ENCODE measurements at places on chromosomes 1 and 21.

DNA sequence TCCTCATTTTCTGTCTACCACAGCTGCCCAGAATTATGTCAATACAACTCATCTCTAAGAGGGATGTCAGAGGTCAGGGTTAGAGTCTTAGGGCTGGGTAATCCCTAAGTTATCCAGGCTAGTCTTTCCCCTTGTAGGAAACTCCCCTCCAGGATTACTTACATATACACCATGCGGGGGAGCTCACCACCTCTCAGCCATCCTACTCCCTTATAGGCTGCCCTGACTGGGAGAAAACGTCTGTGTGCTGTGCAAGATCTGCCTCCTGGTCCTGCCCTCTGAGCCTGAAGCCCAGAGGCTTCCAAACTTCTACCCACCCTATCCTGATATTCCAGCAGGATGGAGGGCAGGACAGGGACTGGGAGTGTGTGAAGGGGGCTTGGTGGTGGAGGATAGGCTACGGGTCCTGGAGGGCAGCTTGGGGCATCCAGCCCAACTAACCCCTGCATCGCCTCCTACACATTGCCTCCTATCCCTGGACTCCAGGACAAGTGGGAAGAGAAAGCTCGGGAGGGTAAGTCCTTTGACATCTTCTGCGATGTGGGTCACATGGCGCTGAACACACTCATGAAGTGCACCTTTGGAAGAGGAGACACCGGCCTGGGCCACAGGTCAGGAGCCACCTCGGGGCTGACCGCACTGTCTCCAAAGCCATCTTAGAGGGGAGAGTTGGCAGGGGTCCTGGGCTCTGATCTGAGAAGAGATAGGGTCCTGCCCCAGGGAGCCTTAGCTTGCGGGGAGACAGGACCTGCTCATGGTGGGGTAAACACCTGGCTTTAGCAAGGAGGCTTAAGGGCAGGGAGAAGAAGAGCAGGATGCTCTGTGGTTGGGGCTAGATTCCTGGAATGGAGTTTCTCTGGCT, 14.4 kb downstream of the CYP4B1 start:
- DNase-seq, result no peak

GRCh38 chr1:109805486-109806165, 41.9 kb upstream of the EPS8L3 start:
- DNase-seq, result no peak

DNA sequence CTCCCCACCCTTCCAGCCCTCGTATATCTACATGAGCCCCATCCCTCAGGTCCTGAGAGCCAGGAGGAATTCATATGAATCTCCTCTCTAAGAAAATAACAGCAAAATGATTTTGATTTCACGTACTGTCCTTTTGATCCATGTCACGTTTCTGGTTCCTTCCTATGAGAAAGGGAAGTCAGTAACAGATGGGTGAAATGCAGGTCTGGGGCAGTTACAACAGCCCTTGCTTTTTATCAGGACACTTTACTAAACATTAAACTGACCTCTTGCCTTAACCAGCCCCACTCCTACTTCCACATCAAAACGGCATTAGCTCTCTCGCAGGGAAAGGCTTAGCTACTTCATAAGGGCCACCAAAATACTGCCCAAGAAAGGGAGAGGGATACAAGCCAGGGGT, 59.0 kb downstream of the SPATA46 start:
- no peak for DNase-seq

- DNase-seq, result no peak
Observed at GRCh38 chr1:110200666-110201065, 9.4 kb upstream of the KCNC4 start.

GRCh38 chr1:46333300-46334029, 7.1 kb upstream of the NSUN4 start:
- no peak for DNase-seq

GRCh38 chr1:171191992-171192391, 6.9 kb downstream of the FMO2 start:
- DNase-seq, result no peak

GRCh38 chr1:247435759-247436147, 19.8 kb downstream of the NLRP3 start:
- no peak for DNase-seq

DNA sequence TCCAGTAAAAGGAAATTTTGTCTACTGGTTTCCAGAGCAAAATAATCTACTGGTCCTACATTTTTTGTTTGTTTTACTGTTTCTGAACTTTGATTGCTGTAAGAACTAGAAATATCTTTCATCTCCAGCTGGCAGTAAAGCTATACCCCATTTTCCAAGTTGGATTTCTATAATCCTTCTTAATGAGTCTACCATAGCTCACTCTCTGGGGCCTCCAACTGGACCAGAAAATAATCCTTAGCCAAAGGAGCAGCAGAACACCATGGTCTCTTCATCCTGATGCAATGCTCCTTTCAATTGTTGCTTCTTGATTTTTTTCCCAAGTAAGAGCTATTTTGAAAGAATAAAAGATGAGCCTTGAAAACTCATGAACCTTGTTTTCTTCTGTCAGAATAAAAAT, 110.0 kb upstream of the COL11A1 start:
- no peak for DNase-seq

DNA sequence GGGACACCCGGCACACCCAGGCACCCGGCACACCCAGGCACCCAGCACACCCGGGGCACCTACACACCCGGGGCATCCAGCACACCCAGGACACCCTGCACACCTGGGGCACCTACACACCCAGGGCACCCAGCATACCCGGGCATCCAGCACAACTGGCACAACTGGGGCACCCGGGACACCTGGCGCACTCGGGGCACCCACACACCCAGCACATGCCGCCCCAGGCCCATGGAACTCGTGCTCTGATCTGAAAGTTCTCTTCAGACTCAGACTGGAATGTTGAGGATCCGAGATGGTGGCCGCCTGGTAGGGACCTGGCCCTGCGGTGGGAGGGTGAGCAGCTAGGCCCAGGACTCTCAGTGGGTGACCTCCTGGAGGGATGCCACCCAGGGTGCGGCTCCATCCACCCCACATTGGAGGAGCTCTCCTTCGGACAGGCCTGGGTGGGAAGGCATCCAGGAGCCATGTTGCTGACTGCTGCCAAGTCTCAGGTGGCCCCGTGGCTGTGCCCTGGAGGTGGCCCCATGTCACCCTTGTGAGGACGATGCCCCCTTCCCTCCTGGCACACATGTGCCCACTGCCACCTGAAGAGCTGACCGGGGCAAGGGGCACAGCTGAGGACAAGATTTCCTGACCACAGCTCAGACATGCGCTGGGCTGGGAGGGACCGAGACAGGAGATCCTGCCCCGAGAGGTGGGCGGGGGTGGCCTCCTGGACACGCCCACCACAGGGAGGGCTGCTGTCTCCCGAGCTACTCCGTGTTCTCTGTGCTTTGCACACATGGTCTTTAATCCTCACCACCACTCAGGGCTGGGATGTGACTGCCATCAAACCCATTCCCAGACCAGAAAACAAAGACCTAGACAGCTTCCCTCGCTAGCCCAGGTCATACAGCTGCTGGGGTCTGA, 37.0 kb downstream of the UBE2G2 start:
- DNase-seq, result no peak

DNA sequence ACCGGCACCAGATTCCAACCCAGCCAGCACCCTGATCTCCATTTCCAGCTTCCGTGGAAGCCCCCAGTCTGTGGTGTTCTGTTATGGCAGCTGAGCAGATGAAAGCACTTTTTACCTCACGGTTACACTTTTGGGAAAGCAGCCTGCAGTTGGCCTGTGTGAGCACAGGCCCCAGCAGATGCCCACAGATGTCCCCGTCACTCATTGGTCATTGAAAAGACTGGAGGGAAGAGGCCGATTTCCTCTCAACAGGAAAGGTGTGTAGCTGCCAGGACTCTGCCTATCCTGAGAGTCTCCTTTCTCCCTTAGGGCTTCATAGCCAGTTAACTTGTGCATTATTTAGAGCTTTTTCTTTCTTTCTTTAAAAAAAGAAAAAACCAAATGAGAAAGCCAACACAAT, 123.0 kb downstream of the PCBP3 start:
- DNase-seq, result no peak

- no peak for DNase-seq
Observed at GRCh38 chr1:181314959-181315358, 168.4 kb upstream of the CACNA1E start.

- DNase-seq, result no peak
Observed at GRCh38 chr1:30274976-30275621, 448.3 kb downstream of the MATN1 start.

- DNase-seq, result no peak
Observed at GRCh38 chr1:36115200-36115669, 9.8 kb downstream of the COL8A2 start.

DNA sequence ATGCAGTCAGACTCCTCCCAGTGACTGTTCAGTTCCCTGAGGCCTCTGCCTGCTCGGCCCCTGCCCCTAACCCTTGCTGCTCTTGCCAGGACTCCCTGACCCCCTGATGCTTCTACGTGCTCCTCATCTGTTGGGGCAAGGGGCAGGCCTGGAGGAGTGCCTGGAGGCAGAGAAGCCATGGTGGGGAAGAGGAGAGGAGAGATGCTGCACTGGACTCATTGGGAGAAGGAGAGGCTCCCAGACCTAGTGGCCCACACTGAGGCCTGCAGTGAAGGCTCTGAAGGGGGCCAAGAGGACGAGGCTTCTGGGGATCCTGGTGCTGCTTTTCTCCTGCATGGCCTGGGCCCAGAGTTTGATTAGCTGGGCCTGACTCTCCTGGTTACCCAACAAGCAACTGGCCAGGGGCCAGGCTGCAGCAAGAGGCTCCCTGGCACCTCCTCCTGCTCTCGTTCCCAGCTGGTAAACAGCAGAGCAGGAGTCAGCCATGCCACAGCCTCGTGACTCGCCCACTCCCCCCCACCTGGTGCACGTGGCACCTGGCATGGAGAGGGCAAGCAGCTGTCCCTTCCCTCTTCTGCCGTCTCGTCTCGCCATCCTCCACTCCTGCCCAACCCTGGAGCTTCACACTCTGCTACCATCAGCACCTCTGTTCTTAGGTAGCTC, 847 bp upstream of the RORC start:
- DNase-seq, result peak; percentile 52

- no peak for DNase-seq
Observed at GRCh38 chr1:147177611-147178380, 5.5 kb upstream of the PRKAB2 start.

- no peak for DNase-seq
Observed at GRCh38 chr1:25554886-25555752, 11.7 kb downstream of the LDLRAP1 start.
